GM12892 (cell line): ENCODE measurements at places on chromosomes 6 and 20.

GRCh38 chr6:139659196-139659595, 284.7 kb upstream of the CITED2 start:
- no peak for DNase-seq

- no peak for DNase-seq
Measured at GRCh38 chr6:28675600-28675999, 149.9 kb downstream of the GPX5 start.

DNA sequence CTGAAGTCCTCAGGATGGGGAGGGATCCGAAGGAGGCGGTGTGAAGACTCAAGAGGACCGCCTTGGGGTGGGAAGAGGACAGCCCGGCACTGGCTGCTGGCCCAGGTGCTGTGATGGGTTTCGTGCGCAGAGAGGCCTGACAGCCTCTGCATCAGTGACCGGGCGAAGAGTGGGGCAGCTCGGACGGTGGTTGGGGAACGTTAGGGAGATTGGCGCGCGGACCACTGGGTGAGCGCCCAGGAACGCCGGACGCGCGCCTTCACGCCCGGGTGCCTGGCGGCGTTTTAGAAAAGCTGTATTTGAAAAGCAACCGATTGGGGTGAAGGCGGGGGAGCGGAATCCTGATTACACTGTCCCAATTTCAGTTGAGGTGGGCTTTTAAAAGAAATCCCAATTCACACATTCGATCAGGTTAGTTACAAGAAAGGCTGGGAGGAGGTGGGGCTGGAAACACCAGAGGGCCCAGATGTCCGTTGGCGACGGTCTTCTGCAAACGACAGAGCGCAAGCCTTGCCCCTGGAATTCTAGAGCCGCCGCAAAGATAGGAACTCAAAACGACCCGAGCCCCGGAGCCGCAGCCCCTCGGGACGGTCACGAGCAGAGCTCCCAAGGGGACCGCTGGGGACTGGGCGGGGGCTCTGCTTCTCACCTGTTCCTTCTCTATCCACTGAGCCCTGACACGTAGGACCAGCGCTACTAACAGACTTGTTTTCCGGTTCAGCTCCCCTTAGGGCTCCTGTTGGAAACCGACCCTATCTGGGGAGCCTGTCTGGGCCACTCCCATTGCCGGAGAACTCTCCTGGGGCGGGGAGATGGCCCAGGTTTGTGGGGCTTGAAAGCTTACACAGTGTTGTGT, 8.5 kb upstream of the TRIM40 start:
- DNase-seq: no peak

DNA sequence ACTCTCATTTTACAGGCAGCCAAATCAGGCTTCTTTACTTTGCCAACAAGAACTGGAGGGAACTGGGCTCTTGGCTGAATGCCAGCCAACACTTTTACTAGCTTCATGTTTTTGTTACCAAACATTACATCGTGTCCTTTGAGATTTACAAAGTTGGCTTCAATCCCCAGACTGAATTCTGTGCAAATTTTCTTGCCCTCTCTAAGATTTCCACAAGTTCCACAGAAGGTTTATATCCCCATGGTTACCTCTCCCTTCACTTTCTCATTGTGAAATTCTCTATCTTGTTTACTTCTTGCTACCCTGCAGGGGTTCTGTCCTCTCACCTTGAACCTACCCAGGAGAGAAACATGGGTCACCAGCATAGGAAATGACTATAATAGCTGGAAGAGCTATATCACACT, 37.6 kb upstream of the PLCB1 start:
- DNase-seq: no peak

GRCh38 chr20:4127344-4127743, 112.0 kb upstream of the RNF24 start:
- no peak for DNase-seq

GRCh38 chr6:105646391-105646867, 243.5 kb upstream of the PREP start:
- DNase-seq: no peak

DNA sequence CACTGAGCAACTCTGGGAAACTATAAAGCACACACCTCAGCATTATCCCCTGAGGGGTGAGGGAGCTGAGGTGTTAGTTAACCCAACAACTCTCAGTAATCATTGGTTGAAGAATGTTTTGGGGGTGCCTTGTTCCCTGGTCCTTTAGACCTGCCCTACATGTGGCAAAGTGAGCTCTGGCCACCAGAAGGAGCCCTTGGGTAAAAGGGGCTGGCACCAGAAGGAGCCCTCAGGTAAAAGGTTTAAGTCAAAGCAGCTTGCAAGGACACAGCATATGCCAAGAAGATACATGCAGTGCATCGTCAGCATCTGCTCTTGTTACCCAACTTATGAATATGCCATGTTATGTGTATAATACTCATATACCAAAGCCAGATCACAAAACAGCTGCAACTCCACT, 1081.7 kb downstream of the KIF16B start:
- no peak for DNase-seq

GRCh38 chr6:43798688-43799444, 28.9 kb downstream of the VEGFA start:
- DNase-seq: no peak

DNA sequence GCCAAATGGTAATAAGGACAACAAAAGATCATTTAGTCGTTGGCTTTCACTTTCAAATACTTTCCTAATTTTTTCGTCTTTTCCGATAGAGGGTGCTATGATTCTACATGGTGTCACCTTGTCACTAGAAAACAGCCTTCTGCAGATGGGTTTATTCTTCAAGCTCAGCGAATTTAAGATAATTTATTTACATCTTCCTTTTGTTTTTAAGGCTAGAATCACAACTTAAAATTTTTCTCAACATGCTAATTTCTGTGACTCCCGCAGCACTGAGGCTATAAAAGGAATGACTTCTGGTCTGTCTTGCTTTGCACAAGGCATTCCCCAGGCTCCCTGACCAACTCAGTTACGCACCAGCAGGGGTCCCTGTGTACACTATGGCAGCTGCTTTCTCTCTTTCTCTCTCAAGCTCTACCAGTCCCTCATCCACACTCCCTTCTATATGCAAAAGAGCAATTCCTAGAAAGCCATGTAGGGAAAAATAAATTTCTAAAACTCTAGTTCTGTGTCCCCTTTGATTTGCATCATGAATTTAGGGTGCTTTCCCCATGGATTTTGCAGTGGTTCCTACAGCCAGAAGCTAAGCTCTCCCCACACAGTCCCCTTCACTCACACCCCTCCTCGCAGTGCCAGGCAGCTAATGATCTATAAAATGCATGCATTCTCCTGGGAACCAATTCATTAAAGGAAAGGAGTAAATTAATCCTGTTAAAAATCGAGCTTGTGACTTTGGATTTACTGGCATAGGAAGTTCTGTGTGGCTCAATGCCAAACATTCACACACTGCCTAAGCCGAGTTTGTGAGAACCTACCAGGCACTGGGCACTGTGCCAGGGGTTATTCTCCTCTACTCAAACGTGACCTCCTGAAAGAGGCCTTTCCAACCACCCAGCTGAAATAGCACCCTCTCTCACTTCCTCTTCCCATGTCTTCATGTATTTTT, 74.5 kb downstream of the DCDC2 start:
- DNase-seq: peak; percentile 13

DNA sequence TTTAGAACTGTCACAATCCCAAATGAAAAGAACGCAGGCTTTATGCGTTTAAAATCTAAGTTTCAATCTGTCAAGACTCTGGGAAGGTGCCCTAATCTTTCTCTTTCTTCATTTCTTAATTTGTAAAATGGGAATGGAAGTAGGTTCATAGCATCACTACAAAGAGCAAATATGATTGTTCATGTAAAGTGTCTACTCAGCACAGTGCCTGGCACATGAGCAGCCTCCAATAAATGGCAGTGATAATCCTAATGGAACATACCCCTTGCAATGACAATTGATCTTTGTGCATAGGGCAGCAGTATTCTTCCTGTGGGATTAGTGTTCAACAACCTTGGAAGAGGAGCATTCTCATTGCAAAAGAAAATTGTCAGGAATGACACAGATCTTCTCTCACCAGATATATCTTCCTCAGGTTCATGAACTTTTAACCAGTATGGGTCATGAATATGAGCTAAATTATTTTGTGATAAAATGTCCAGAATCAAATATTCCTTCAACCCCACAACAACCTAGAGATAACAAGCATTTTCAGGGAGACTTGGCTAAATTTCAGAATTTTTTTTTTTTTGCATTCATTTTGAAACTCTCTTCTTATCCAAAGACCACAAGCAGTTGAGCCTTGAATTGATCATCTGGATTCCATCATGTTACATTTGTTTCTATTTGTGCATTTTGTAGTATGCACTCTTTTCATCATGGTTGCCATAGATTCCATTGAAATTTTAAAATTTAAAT, 149.1 kb downstream of the TBX18 start:
- no peak for DNase-seq

GRCh38 chr20:45649312-45649863, 18.3 kb upstream of the WFDC9 start:
- DNase-seq: no peak

DNA sequence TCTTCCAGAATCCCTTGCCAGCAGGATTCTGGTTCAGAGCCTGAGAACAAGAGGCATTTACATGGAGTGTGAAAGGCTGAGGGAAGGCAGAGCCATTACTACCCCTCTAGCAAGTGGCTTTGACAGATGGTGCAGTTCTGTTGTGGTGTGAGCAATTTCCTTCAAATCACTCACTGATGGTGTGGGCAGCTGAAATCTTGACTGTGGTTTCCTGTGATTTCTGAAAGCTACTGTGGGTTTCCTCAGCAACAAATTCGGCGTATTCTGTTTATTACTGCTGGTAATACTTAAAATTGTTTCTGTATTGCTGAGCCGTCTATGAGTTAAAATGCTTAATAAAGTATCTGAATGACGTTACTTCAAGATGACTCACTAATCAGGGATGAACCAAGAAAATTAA, 181.5 kb upstream of the TCF21 start:
- DNase-seq: no peak

- no peak for DNase-seq
Measured at GRCh38 chr6:7975764-7976146, 65.2 kb upstream of the TXNDC5 start.

DNA sequence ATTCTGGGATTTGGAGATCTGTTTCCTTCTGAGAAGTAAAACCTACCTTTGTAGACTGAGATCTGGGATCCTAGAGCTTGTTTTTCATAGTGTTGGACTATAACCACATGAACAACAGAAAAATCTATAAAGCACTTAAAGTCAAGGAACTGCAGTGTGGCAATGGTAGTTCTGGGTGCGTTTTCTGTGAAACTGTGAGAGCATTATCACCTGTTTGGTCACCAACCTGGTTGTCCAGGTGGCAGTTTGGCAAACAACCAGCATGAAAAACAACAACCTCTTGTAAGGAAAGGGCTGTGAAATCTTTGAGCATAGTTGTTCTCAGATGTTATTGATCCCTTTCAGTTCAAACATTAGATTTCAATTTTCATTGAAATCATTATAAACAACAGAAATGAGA, 215.8 kb upstream of the CITED2 start:
- no peak for DNase-seq

GRCh38 chr6:30761791-30762429, 17.6 kb upstream of the IER3 start:
- DNase-seq: no peak

DNA sequence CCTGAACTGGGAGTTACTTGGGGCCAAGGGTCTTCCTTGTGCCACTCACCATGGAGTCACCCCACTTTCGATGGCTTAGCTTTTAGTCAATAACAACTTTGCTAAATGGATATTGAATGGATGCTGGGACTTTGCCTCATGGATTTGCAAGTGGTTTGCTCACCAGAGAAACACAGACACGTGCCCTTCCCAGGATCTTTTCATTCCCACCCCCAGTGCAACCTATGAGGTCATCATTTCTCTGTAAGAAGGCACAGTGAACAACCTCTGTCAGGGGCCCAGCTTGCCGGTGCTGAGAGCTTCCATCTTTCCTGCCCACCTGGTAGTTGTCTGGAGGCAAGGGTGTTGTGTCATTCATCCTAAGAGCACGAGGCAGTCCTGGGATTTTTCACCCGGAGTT, 256.8 kb upstream of the PMEPA1 start:
- no peak for DNase-seq

GRCh38 chr20:37042986-37043972, 52.5 kb downstream of the RBL1 start:
- DNase-seq: peak; percentile 17

DNA sequence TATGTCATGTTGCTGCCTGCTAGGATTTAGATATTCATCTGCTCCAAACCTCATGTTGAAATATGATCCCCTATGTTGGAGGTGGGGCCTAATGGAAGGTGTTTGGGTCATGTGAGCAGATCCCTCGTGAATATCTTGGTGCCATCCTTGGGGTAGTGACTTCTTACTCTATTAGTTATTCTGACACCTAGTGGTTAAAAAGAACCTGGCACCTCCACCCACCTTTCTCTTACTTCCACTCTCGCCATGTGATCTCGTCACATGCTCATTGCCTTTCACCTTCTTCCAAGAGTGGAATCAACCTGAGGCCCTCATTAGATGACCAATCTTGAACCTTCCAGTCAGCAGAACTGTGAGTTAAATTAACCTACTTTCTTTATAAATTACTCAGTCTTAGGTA, 549.4 kb upstream of the SYNCRIP start:
- DNase-seq: no peak

DNA sequence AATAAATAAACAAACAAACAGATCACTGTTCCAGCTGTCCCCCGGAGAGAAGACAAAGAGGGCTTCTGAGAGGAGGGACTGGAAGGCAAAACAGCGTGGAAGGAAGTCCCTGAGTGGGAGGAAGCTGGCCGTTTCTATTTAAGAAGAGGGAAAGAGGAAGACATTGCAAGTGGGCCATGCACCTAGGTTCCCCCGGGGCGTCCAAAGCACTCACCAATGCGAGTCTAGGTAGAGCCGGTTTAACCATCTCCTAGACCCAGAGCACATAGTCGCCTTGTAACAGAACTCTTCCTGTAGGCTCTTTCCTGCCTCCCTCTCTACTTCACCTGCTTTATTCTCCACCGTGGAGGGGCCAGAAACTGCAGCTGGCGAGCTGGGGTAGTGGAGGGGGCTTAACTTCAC, 158.4 kb downstream of the ZDHHC14 start:
- no peak for DNase-seq
